ENCODE measurements at places on chromosomes 12 and 14. TPM values are rescaled to one million over a fixed set of nuclear protein-coding genes. Genes with fewer than 3 reads are reported as not detected.

GRCh38 chr14:20798318-20798717 lies 4.3 kb downstream of the RNASE1 start:
- no peak for DNase-seq

The REM2 gene
- polyA plus RNA-seq: 0.14 TPM

- peak; percentile 25 for DNase-seq
These were observed 67.2 kb upstream of the DIO2 start for GRCh38 chr14:80278293-80279023.

GRCh38 chr14:24071836-24072430 lies 571 bp downstream of the CPNE6 start:
- no peak for DNase-seq

The MIP gene
- polyA plus RNA-seq: not detected

The CIROP gene
- not detected for polyA plus RNA-seq

The WNT1 gene
- 0.12 TPM for polyA plus RNA-seq

- DNase-seq: no peak
These were observed 59.7 kb downstream of the SLC38A1 start for GRCh38 chr12:46209170-46209569.

DNA sequence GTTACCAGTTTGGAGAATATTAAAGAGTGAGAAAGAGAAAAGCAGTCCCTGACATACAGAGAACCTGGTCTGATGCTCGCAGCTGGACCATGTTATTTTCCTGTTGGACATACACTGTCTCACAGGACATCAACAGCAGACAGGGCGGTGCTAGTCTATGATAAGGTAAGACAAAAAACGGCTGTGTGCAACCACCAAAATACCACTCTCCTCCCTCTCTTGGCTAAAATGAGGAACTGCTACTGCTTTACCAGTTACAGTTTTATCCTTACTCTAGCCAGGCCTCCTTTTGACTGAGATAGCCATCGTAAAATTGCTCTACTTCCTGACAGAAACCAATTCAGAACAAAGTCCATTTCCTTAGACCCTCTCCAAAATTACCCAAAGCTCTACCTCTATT lies 47.0 kb upstream of the ERGIC2 start:
- no peak for DNase-seq
